Fibroblast of skin of left biceps (primary cell): ENCODE measurements at places on chromosomes 6 and 20.

DNA sequence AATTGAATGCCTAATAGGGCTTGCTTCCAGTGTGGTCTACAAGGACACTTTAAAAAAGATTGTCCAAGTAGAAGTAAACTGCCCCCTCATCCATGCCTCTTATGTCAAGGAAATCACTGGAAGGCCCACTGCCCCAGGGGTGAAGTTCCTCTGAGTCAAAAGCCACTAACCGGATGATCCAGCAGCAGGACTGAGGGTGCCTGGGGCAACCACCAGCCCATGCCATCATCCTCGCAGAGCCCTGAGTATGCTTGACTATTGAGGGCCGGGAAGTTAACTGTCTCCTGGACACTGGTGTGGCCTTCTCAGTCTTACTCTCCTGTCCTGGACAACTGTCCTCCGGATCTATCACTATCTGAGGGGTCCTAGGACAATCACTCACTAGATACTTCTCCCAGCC lies 411.5 kb downstream of the TENT5A start:
- no peak for DNase-seq

- no peak for DNase-seq
Measured at GRCh38 chr6:8889514-8889913, 454.2 kb upstream of the SLC35B3 start.

- no peak for DNase-seq
Measured at GRCh38 chr6:147390909-147391536, 117.5 kb upstream of the SAMD5 start.

GRCh38 chr6:30761791-30762429 lies 17.6 kb upstream of the IER3 start:
- no peak for DNase-seq

DNA sequence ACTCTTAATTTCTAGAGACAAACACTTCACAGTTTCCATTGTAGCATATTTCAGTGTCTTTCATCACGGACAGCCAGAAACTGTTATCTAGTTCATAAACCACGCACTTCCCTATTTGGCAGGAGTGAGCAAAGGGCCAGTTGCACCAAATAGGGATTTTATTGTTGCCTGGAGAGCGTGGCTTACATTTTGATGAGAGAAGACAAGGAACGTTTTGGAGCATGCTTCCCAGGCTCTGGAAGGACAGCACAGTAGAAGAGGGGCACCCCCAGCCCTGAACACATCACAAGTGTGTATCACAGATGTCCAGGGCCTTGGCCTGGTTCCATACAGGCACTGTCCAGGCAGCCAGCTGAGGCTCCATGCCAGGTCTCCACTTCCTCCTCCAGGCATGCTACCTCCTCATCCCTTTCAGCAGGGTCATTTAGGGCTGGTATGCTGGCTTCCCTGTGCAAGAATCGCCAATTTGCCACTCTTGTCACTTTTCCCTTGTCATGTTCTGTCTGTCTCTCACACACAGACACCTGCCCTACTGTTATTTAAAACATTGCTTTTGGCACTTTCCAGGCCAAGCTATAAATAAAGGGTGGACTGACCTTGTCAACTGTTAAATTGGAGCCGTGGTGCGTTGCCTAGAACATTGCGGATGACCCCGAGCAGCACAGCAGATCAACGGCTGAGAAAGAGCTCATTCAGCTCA lies 235.0 kb upstream of the GMDS start:
- no peak for DNase-seq

GRCh38 chr20:58985656-58986055 lies 4.6 kb downstream of the NELFCD start:
- DNase-seq: no peak

DNA sequence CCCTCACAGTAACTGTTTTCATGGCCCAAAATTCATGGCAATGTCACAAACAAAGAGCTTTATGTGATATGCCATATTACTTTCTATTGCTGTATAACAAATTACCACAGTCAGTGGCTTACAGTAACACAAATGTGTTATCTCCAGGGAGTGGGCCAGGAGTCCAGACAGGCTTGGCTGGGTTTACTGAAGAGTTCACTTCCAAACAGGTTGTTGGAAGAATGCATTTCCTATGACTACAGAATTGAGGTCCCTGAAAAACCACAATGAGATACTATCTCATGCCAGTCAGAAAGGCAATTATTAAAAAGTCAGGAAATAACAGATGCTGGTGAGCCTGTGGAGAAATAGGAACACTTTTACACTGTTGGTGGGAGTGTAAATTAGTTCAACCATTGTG lies 431.9 kb downstream of the PKHD1 start:
- DNase-seq: no peak

- DNase-seq: no peak
Measured at GRCh38 chr6:101178748-101179147, 214.8 kb upstream of the GRIK2 start.

DNA sequence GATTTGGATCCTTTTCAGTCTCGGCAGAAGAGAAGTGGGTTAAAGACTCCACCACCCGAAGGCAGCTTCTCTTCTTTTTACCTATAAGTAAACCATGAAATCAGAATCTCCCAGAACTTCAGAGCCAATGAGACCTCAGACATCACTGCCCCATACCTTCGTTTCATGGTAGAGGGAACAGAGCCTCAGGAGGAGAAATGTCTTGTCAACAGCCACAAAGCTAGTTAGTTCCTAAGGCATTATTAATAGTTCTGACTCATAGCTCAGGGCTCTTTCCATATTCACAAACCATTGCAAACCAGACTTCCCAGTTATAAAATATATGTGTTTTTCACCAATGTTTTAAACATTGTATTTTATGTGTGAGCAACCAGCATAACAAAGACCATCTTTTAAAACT lies 118.7 kb upstream of the RIPOR2 start:
- peak; percentile 35 for DNase-seq

GRCh38 chr6:36920049-36920448 lies 34.3 kb downstream of the C6orf89 start:
- DNase-seq: no peak

- DNase-seq: no peak
Measured at GRCh38 chr6:51571168-51571567, 516.2 kb downstream of the PKHD1 start.

DNA sequence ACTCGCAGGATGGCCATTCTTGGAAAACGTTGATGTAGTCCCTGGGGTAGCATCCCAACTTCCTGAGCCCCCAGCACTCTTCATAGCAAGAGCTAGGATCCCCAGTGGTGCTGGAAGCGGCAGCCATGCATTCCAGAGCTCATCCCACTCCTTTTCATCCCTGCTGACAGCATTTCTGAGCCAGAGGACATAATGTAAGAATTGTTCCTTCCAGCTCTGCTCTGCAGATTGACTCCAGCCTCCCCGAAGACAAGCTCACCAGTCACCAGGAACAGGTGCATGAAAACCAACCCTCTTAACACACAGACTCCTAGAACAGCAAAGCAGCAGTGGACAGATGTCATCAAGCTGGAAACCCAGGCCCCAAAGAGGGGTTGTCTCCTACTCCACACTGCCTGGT lies 3.8 kb downstream of the SLC13A3 start:
- DNase-seq: no peak

DNA sequence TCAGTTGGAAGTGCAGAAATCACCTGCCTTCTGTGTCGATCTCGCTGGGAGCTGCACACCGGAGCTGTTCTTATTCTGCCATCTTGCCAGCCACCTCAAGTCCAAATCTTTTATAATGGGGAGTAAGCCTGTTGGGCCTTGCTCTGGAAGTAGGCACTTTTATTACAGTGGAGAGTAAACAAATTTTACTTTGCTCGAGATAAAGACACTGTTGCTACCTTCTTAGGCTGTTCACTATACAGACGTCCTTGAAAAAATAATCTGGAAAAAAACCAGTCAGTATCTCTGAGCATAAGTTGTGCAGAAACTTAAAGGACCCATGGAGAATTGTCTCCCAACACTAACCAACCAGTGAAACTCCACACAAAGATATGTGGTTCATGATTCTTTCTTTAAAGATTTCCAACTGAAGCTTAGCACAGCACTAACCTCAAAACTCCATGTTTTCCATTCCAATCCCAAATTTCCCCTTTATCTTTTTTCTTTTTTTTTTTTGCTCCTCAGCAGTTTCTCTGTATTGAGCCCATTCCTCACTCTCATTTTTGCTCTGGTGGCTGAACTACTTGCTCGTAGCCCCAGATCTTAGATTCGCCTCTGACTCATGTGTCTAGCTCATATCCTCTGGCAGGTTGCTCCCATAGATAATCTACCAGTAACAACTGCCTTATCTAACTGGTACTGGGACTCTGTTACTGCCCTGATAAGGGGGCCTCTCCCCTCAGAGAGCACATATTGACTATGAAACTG lies 34.3 kb upstream of the COL9A1 start:
- DNase-seq: no peak

DNA sequence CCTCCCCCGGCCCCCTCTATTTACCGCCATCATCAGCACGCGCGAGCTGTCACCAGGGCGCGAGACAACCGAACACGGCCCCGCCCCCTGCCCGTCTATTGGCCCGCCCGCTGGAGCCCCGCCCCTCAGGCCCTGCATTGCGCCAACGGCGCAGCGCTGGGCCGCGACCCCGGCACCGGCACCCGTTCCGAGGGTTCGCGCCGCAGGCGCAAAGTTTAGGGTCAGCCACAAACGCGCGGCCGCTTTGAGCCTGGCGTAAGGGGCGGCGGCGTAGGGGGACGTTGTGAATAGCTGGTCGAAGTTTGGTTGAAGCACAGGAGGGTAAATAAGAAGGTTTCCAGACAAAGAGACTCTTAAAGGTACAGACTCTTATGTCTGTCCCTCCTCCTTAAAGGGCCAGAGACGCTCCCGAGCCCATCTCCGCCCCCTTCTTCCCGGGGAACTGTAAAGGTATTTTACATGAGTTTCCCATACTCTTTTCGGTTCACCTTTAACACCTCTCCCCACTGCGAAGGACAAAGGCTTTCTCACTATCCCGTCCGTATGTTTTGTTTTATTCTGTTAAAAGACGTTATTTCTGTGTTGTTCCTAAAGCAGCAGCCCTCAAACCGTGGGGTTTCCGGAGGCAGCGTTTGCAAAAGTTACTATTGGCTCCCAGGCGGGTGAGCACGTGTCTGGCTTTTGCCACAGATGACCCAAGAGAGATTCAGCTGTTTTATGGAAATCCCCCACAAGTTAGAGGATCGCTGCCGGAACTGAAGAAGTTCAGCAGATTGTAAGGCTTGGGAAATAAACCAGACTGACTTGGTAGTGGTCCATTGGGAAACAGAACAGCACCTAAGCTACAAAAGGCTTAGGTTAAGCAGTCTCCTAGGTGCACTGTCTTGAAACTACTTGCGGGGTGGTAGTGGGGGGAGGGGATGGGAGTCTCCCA lies at the start of gene USP49:
Gene USP49, minus strand, starts transcription at position 76 of the 934 bp plus-strand sequence. CDS start 88,392 bp downstream, outside the sequence.
- DNase-seq: peak; percentile 60

GRCh38 chr6:170114956-170115855 lies 175.7 kb downstream of the DLL1 start:
- no peak for DNase-seq

GRCh38 chr6:165146456-165146855 lies 162.9 kb downstream of the C6orf118 start:
- no peak for DNase-seq

GRCh38 chr6:11161031-11161956 lies 49.8 kb upstream of the ERVFRD-1 start:
- no peak for DNase-seq

DNA sequence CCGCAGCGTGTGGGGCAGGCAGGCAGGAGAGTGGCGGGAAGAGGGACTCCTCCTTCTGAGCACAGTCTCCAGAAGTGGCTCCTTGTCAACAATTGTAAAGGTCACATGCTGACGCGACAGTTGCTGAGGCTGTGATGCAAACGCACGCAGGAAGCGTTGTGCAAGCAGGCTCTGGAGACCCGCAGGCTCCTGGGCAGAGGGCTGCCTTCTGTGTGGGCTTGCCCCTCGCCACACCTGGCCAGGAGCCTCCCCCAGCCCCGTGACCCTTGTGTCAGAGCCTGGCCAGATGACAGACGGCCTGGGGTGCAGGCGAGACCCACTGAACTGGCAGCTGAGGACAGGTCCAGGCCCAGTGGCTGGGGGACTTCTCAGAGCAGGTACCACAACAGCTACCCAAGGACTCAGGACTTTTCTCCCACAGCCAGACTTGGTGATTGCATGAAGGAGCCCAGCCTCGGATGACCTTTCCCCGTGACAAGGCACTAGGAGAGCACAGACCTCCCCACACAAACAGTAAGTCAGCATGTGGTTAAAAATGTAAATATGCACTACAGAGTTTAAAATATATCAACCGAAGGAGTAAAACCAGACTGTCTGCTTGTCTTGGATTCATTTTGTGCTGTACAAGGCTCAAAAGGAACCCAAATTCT lies 222.1 kb upstream of the RREB1 start:
- DNase-seq: no peak

GRCh38 chr6:160013987-160014868 lies 45.3 kb downstream of the IGF2R start:
- no peak for DNase-seq

DNA sequence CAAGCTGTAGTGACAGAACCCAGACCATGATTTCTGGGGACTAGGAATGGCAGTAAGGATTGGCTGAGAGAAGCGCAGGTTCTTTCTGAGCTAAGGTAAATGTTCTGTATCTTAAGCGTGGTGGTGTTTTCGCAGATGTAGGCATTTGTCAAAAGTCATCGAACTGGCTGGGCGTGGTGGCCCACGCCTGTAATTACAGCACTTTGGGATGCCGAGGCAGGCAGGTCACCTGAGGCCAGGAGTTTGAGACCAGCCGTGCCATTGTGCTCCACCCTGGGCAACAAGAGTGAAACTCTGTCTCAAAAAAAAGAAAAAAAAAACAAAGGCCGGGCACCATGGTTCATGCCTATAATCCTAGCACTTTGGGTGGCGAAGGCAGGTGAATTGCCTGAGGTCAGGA lies 40.7 kb upstream of the EYA2 start:
- no peak for DNase-seq
